PC-9 (cell line): ENCODE measurements at places on chromosomes 7 and 10. TPM values are rescaled to one million over a fixed set of nuclear protein-coding genes. Genes with fewer than 3 reads are reported as not detected.

LLCFC1 gene
- not detected in 2 replicates for total RNA-seq

TSPAN15 gene
- total RNA-seq, result 97.0 and 108 TPM in 2 replicates

UCN3 gene
- not detected in 2 replicates for total RNA-seq

GJD4 gene
- total RNA-seq, result not detected in 2 replicates

KCND2 gene
- total RNA-seq, result 0.72 and 1.4 TPM in 2 replicates

CCDC3 gene
- 0.13 TPM in 1 of 2 replicates, not detected in the other for total RNA-seq

SYT15 gene
- total RNA-seq, result 1.9 and 3.3 TPM in 2 replicates

ASZ1 gene
- total RNA-seq, result not detected in 2 replicates

JAZF1 gene
- 0.30 and 0.90 TPM in 2 replicates for total RNA-seq

SLC37A3 gene
- 42.4 and 54.8 TPM in 2 replicates for total RNA-seq

A1CF gene
- not detected in 2 replicates for total RNA-seq

GFRA1 gene
- total RNA-seq, result 0.05 and 0.11 TPM in 2 replicates

MET gene
- total RNA-seq, result 237 and 287 TPM in 2 replicates

TFR2 gene
- total RNA-seq, result 4.8 and 6.2 TPM in 2 replicates

SCIN gene
- total RNA-seq, result 0.33 and 0.92 TPM in 2 replicates

OR2A7 gene
- 6.0 and 7.6 TPM in 2 replicates for total RNA-seq

DGKI gene
- total RNA-seq, result 0.41 and 0.65 TPM in 2 replicates

OR6V1 gene
- total RNA-seq, result not detected in 2 replicates

ERVW-1 gene
- total RNA-seq, result not detected in 2 replicates

CEP41 gene
- 16.3 and 18.0 TPM in 2 replicates for total RNA-seq

PNLIPRP2 gene
- not detected in 2 replicates for total RNA-seq

ASB10 gene
- not detected in 2 replicates for total RNA-seq

SPDYE2B gene
- not detected in 2 replicates for total RNA-seq

CCL26 gene
- total RNA-seq, result not detected in 2 replicates

NODAL gene
- not detected in 2 replicates for total RNA-seq

EVX1 gene
- not detected in 2 replicates for total RNA-seq

NME8 gene
- total RNA-seq, result not detected in 2 replicates

KLF14 gene
- total RNA-seq, result not detected in 2 replicates

PLAU gene
- 90.3 and 94.9 TPM in 2 replicates for total RNA-seq

FZD8 gene
- total RNA-seq, result not detected in 2 replicates

HK1 gene
- total RNA-seq, result 128 and 140 TPM in 2 replicates

CYP3A7 gene
- not detected in 2 replicates for total RNA-seq

FAS gene
- total RNA-seq, result 7.6 and 8.5 TPM in 2 replicates

SPDYE16 gene
- total RNA-seq, result not detected in 2 replicates

AKR1C2 gene
- 1,997 and 2,032 TPM in 2 replicates for total RNA-seq

ELOVL3 gene
- total RNA-seq, result 0.61 and 0.88 TPM in 2 replicates

THAP5 gene
- 20.8 and 28.5 TPM in 2 replicates for total RNA-seq

PON1 gene
- not detected in 2 replicates for total RNA-seq

RASA4B gene
- 1.2 and 5.8 TPM in 2 replicates for total RNA-seq

SPDYE9 gene
- total RNA-seq, result not detected in 2 replicates

SORBS1 gene
- 5.0 and 5.5 TPM in 2 replicates for total RNA-seq
